ENCODE measurements at places on chromosomes 3 and 15. TPM values are rescaled to one million over a fixed set of nuclear protein-coding genes. Genes with fewer than 3 reads are reported as not detected.

Gene AMOTL2
- 76.2 TPM for total RNA-seq

Gene NMB
- total RNA-seq: 9.1 TPM

Gene IQCF5
- not detected for total RNA-seq

Gene THRB
- 36.8 TPM for total RNA-seq

Gene GPR149
- total RNA-seq: not detected

Gene CISH
- total RNA-seq: 15.0 TPM

Gene CNTN3
- total RNA-seq: 24.5 TPM

Gene GOLGA6L4
- total RNA-seq: 9.1 TPM

Gene RHCG
- total RNA-seq: 1.1 TPM

Gene PROK2
- total RNA-seq: not detected

Gene GOLGA8N
- total RNA-seq: 19.7 TPM

Gene SLC33A1
- total RNA-seq: 39.5 TPM

Gene AADACL2
- not detected for total RNA-seq

Gene GREM1
- total RNA-seq: 26.0 TPM

Gene RMDN3
- 34.6 TPM for total RNA-seq

Gene MED12L
- 3.9 TPM for total RNA-seq

Gene CPNE9
- total RNA-seq: 0.29 TPM

Gene TEX55
- not detected for total RNA-seq

Gene GRM2
- 0.23 TPM for total RNA-seq

Gene ITIH1
- not detected for total RNA-seq

Gene PLSCR5
- not detected for total RNA-seq

Gene GOLGA8J
- total RNA-seq: not detected

Gene PIERCE2
- total RNA-seq: 3.0 TPM

Gene WDR93
- total RNA-seq: 0.68 TPM

Gene MESP1
- total RNA-seq: 0.29 TPM

Gene SORD
- total RNA-seq: 43.1 TPM

Gene PLSCR1
- total RNA-seq: 136 TPM

Gene FRMD5
- total RNA-seq: 0.60 TPM

Gene HAPLN3
- 8.5 TPM for total RNA-seq

Gene CMTM8
- total RNA-seq: 5.7 TPM

Gene GPR15
- total RNA-seq: 4.0 TPM

Gene FSD2
- not detected for total RNA-seq

Gene CPLX3
- not detected for total RNA-seq

Gene IDH2
- total RNA-seq: 65.2 TPM

Gene ZNF80
- not detected for total RNA-seq

Gene MYRIP
- 4.8 TPM for total RNA-seq

Gene C3orf80
- 2.2 TPM for total RNA-seq

Gene RBMS3
- 79.3 TPM for total RNA-seq

Gene GOLGA8O
- total RNA-seq: 4.5 TPM

Gene SCG3
- total RNA-seq: 0.18 TPM

Gene DUOXA2
- total RNA-seq: 3.9 TPM

Gene NRG4
- total RNA-seq: 16.3 TPM

Gene TM6SF1
- total RNA-seq: 8.7 TPM

Gene MAGEL2
- total RNA-seq: 0.70 TPM

Gene TLR9
- 0.26 TPM for total RNA-seq

Gene ADAMTS9
- 153 TPM for total RNA-seq

Gene ZBTB20
- total RNA-seq: 110 TPM

Gene ADAMTS7
- total RNA-seq: 4.2 TPM

Gene THSD4
- 57.9 TPM for total RNA-seq

Gene CA12
- 114 TPM for total RNA-seq

Gene GRK7
- total RNA-seq: not detected

Gene EMC7
- total RNA-seq: 51.6 TPM

Gene C3orf70
- total RNA-seq: 19.0 TPM

Gene ATP13A5
- total RNA-seq: not detected

Gene PLXNA1
- total RNA-seq: 43.0 TPM

Gene SENP7
- total RNA-seq: 39.0 TPM
